ENCODE measurements at places on chromosomes 2 and 18.
A peak's percentile ranks its signal among the peaks of the same experiment; 100 is the strongest.

DNA sequence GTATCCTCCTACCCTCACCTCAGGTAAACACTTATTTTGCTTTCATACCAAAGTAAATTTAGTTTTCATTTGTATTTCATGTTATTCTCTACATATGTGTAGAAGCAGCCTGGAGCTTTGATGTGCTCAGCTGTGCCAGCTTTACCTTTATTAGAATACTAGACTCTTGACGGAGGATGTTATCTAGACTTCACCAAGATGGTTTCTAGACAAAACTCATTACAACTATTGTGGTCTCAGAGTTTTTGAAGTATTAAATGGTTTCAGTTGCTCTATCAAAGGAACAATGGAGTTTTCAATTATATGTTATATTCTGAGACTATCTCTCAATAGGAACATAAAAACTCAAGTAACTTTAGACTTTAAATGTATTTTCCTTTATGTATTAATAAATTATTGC is 5.0 kb upstream of the IL18RAP start:
- DNase-seq = peak; percentile 24

GRCh38 chr2:17328161-17328560 is 190.1 kb downstream of the RAD51AP2 start:
- DNase-seq = no peak

DNA sequence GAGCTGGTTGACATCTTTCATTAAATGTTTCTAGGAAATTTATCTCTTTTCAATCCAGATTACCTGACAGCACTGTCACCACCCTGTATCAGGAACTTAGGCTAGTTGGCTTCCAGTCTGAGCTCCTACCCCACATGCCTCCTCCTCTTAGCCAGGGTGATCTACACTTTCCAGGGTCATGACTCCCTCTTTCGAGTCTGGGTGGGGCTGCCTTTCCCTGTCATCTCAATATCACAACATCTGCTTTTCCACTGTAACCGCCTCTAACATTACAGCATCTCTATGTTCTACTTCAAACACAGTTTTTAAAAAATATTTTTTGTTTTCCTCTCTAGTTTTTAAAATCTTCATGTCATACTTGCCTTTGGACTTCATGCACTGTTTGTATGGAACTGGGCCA is 129.2 kb downstream of the RBMS1 start:
- DNase-seq = no peak

GRCh38 chr2:216776066-216776850 is 80.9 kb upstream of the IGFBP5 start:
- DNase-seq = no peak

DNA sequence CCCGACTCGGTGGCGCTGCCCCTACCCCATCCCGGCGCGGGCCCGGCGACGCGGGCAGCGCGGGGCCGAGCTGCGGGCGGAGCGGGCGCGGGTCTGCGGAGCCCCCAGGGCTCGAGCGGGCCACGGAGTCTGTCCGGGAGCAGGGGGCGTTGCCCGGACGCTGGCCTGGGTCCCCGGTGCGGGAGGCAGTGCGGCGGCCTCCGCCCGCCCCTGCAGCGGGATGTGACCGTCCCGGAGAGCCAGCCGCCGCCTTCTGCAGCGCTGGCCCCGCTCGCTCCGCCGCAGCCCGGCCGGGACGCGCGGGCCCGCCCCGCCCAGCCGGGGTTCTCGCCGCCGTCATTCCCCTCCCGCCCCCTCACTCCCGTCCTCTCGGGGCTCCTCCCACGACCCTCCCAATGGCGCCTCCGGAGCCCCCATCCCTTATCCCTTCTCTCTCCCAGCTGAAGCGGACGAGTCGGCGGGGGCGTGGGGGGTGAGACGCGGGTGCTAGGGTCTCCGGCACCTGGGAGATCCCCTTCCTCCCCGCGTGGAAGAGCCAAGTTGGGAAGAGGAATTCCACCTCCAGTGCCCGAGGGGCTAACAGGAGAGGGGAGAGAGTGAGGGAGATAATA is at the start of gene FNDC4:
FNDC4 (minus strand) TSS at position 257 of the 611 bp plus-strand sequence. CDS start 521 bp downstream, outside the sequence.
- DNase-seq = peak; percentile 20

DNA sequence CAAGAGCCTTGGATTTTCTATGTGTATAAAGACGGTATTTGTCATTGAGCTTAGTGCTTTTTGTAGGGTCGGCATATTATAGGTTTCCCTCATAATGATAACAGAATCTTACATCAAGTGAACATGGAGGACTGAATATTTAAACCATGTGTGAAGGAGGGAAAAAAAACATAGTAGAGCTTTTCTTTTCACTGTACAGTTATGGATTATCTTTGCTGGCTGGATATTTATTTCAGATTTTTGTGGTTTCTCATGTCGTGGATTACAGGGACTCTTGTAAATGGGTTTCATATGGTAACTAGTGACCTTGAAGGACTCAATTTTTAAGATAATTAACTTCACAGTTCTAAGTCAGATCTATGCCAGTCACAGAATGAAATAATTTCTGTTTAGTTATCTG is 330.2 kb upstream of the NRP2 start:
- no peak for DNase-seq

- DNase-seq = peak; percentile 99
Measured at GRCh38 chr2:61854564-61855317, 881 bp upstream of the FAM161A start.

DNA sequence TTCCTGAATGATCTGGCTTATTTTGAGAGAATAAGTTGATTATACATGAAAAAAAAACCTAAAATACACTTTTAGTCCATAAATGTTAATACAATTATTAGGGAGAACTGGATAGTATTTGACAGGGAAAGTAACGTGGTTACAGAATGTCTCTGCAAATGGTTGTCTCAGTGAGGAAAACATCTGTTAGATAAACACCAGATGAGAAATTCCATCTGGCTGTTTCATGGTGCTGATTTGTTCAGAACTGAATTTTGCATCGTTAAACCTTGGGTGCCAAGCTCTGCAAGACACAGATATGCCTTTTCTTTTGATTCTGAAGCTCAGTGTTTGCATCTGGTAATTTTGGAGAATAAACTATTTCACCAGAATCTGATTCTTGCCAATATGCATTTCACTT is 90.4 kb downstream of the SCN3A start:
- DNase-seq = no peak

DNA sequence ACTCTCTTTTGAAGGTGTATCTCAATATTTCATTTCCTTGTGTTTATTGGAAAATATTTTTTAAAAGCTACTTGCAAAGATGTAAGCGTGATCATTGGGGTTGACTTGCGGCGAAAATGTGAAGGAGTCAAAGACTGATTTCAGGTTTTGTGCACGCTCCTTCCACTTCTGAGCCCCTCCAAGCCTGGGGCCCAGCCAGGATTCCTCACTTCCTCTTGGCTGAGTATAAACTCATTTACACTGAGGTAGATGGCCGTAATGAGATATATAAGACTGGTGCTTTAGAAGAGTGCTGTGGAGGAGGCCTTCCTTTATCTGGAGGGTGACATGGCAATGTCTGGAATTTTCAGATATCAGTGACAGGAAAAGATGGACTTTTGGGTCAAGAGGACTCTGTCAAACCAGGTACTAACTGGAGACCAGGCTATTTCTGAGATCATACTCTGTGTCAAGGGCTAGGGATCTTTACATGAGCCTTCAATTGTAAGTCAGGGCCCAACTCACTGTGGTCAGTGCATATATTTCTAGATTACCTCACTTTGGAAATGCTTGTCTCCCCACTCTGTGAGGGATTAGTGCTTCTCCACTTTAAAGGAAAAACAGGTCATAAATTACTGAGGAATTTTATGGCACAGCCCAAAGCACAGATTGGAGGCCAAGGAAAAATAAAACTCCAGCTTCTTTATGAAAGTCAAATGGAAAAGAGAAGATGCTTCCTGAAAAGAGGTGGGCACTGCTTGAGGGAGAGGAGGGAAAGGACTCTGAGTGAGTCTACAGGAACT is 22.8 kb downstream of the PRKCE start:
- no peak for DNase-seq

DNA sequence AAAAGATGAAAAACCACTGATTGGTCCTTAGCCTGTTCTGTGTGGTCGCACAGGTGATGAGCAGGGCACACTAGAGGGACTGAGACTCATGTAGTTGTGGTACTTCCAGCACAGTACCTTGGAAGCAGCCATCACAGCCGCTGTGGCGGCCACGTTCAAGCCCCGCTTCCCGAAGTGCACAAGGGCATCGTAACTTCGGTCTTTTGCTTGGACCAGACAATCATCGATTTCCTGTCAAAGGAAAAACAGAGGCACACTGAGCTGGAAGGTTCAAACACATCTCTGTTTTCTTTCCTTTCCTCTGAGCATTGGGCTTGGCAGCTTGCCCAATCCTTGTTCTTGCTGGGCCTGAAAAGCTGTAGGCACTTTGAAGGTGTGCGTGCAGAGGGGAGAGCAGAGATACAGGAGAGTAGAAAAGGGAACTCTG is 52.6 kb downstream of the MRPL35 start:
- DNase-seq = no peak

GRCh38 chr2:232538671-232539070 is 821 bp upstream of the CHRNG start:
- no peak for DNase-seq

GRCh38 chr2:127485051-127485693 is 41.1 kb downstream of the IWS1 start:
- DNase-seq = peak; percentile 68

DNA sequence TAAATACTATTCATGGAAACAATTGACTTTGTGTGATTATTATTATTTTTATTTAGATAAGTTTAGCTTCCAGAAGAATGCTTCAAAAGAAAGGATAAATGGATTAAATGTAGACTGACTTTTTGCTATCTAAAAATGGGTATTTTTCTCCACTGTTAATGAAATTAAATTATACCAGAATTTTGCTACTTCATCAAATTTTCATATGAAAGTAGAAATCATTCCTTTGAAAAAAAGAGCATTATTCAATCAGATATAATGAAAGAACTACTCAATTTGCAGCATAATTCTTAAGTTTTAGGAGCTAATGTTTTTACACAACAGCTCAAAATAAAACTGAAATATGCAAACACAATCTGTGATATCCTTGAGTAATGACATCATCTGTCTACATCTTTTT is 1424.6 kb downstream of the DPP10 start:
- DNase-seq = no peak

GRCh38 chr2:19041434-19042041 is 316.9 kb downstream of the OSR1 start:
- no peak for DNase-seq

- DNase-seq = no peak
Measured at GRCh38 chr18:33826151-33826550, 248.1 kb downstream of the ASXL3 start.

GRCh38 chr2:24825883-24826772 is 32.9 kb downstream of the CENPO start:
- DNase-seq = no peak

DNA sequence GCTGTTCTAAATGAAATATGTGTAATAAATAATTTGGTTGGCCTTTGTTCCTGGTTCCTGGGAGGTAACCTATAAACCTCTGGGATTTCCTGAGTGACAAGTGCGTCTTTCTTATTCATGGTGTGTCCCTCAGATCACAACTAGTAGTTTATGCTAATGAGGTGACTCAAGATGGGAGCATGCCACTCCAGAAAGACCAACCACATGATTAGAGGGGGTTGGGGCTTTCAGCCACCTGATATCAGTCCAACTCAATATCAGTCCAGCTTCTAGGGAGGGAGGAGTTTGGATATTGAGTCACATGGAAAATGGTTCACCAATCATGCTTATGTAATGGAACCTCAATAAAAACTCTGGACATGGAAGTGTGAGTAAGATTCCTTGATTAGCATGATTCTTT is 96.6 kb downstream of the QPCT start:
- no peak for DNase-seq

DNA sequence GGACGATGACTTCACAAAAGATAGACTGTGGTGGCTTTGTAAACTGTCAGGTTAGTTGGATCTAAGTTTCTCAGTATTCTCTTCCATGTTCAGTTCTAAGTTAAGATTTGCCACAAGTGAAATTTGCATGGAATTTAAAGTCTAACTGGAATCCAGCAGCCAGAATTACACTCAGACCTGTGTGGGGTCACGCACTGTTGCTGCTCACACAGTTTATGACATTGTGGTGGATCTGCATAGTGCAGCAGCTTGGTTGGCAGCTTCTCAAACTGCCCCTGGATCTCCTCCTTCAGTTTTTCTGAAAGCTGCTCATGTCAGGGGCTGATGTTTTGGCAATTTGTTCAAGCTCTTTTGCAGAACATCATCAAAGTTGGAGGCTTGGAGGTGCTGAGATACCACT is 228.1 kb upstream of the KCNJ3 start:
- DNase-seq = no peak

GRCh38 chr2:70935468-70936164 is at the start of gene ATP6V1B1:
ATP6V1B1 (plus strand) TSS chr2:70935900; CDS start chr2:70935955, 55 bp downstream.
- no peak for DNase-seq

- no peak for DNase-seq
Measured at GRCh38 chr2:120590841-120591240, 144.8 kb upstream of the GLI2 start.

DNA sequence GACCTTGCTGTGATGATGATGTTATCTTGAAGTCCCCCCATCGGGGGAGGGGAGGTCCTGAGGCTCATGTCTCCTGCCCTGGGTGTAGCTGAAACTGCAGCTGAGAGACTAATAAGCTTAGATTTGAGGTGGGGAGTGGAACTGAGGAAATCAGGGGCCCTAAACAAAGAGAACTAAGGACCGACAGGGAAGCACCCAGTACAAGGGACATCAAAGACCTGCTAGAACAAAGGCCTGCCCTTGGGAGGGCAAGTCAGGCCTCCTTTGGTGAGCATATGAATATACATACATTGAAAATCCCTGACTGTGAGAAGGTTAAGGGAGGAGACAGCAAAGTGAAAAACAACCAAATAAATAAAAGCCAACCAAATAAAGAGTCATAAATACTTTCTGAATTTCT is 1132.5 kb upstream of the CELF4 start:
- no peak for DNase-seq

DNA sequence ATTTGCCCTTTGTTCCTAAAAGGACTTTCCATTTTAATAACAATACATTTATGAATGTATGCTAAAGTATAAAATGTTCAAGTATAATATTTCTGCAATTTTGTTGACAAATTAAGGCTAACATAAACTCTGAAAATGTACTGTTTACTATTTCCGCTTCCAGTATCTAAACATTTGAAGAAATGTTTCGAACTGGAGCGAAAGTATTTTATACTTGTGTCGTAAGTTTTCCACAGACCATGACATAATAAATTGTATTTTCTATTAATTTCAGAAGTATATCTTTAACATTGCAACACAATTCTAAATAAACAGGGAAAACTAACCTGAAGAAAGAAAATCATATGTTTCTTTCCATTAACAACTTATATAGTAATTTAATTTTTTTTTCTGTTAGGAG is 146.3 kb downstream of the CALCRL start:
- DNase-seq = no peak

GRCh38 chr18:3554811-3555427 is 104.9 kb downstream of the TGIF1 start:
- no peak for DNase-seq

GRCh38 chr2:165436559-165436958 is 32.9 kb upstream of the CSRNP3 start:
- no peak for DNase-seq

Measured in NB4 (cell line).